Astrocyte of the hippocampus (primary cell): ENCODE measurements at places on chromosomes 7 and 10.

DNA sequence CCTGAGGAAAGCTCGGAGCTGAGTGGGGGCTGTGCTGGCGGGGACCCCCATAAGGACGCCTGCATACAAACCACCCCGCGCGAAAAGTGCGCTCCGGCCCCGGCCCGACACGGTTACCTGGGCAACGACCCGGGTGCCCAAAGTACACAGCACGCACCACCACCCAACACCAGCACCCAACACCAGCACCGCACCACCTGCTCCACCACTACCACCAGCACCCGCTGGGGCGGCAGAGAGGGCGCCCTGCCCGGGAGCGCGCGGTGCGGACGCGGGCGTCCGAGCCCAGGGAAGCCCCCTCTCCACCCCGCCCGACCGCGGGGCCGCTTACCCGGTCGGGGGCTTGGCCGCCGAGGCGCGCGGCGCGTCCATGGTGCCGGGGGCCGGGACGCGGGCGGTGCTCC, 345 bp downstream of the COBL start:
- DNase-seq, result peak; percentile 47

DNA sequence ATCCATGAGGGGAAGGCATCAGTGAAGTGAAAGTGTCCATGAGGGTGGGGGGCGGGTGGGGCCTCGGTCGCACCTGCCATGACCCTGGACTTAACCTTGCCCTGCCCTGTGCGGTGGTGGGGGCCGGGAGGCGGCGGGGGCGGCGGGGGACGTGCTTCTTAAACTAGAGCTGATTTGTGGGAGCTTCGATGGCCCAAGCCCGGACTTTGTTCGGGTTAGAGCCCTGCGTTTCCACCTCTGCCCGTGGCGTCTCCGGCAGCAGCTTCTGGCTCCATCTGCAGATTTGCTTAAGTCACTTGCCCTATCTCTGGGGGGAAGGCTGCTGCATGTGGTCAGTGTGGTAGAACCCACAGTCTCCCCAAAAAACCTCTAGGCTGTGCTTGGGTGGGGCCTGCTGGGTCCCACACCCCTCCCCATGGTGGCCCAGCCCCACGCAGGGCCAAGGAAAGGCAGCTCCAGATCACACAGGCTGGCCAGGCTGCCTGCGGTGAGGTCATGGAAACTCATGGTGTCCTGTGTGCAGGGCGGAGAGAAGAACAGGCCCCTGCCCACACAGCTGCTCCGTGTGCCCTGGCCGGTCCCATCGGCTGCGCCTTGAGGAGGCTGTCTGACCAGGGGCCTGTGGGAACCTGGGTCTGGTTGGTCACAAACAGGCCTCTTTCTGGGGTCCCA, 93.2 kb downstream of the INPP5A start:
- no peak for DNase-seq

GRCh38 chr10:101073631-101074030, 11.8 kb downstream of the KAZALD1 start:
- DNase-seq, result no peak

GRCh38 chr7:32051128-32051527, 19.1 kb downstream of the PDE1C start:
- DNase-seq, result no peak

GRCh38 chr10:6446711-6447110, 133.4 kb downstream of the PRKCQ start:
- no peak for DNase-seq

DNA sequence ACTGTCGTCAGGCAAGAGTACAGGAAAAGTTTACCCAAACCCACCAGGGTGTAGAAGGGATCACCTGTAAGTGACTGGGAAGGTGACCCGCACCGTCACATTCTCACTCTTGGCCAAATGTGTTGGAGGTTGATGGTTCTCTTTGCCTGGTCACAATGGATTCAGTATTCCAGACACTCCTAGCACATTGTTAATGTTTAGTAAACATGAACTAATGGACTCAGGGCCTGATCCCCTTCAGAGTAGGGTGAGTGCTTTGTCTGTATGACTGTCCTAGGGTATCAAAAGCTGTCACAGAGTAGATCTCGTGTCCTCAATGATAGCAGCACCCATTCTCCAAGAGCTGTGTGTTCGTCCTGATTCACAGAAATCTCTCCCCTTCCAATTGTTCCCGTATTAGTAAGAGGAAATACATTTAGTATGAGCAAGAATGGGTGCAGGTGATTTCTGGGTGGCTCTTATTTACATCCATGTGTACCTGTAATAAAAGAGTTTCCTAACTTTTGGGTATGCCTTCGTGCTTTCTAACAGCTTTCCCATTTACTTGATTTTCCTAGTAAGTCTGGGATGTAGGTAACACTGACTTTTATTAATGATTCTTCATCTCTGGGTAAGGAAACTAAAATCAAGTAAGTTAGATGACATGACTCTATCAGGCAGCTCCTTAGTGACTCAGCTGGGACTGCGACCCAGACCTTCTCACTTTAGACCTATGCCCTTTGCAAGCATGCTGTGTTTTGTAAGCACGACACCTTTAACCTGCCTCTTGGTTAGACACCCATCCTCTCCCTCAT, 4.7 kb downstream of the EEPD1 start:
- DNase-seq, result no peak

- DNase-seq, result no peak
Measured at GRCh38 chr10:73225518-73225917, 21.5 kb downstream of the DNAJC9 start.

- no peak for DNase-seq
Measured at GRCh38 chr7:24769014-24769830, 12.0 kb upstream of the GSDME start.

DNA sequence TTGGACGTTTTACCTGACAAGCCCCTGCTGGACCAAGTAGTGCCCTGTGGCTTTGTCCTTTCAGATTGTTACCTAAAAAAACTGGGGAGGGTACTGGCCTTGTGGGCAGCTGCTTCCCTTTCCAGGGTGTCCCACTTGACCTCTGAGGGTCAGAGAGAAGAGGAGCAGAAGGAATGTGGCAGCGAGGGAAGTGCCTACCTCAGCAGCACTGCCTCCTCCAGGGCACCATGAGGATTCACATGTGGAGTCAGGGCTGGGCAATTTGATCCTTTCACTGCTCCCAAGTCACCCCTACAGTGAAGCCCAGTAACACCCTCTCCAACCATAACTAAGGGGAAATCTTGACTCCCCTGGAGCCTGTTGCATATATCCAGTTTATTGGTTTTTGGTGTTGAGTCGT, 64.6 kb downstream of the ITGB1 start:
- no peak for DNase-seq

DNA sequence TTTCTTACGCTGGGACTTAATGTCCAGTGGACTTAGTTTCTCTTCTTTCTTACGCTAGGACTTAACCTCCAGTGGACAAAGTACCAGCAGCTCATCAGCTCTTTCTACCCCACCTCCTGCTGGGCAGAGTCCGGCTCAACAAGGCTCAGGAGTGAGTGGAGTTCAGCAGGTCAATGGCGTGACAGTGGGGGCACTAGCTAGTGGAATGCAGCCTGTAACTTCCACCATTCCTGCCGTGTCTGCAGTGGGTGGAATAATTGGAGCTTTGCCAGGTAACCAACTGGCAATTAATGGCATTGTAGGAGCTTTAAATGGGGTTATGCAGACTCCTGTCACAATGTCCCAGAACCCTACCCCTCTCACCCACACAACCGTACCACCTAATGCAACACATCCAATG, 199.7 kb downstream of the MLLT10 start:
- DNase-seq, result peak; percentile 70

GRCh38 chr10:79052291-79053080, 16.3 kb upstream of the ZMIZ1 start:
- DNase-seq, result peak; percentile 81

GRCh38 chr7:36599645-36600313, 124.5 kb downstream of the AOAH start:
- DNase-seq, result no peak

GRCh38 chr7:126657599-126658358, 595.0 kb downstream of the GRM8 start:
- DNase-seq, result no peak

DNA sequence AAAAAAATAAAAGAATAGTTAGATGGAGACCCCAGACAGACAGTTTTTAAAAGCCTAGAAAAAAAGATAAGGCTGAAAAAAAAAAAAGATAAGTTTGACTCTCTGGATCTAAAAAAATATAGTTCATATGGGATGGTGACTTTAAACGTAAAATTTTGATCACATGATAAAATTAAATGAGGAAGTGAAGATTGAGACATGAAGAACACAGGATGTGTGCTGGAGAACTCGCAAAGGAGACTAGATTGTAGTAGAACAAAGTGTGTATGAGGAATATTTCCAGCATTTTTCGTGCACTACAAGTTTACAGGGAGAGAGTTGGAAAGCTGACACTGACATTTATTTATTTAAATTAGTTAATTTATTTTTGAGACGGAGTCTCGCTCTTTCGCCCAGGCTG, 286.4 kb downstream of the PRPF18 start:
- DNase-seq, result no peak

DNA sequence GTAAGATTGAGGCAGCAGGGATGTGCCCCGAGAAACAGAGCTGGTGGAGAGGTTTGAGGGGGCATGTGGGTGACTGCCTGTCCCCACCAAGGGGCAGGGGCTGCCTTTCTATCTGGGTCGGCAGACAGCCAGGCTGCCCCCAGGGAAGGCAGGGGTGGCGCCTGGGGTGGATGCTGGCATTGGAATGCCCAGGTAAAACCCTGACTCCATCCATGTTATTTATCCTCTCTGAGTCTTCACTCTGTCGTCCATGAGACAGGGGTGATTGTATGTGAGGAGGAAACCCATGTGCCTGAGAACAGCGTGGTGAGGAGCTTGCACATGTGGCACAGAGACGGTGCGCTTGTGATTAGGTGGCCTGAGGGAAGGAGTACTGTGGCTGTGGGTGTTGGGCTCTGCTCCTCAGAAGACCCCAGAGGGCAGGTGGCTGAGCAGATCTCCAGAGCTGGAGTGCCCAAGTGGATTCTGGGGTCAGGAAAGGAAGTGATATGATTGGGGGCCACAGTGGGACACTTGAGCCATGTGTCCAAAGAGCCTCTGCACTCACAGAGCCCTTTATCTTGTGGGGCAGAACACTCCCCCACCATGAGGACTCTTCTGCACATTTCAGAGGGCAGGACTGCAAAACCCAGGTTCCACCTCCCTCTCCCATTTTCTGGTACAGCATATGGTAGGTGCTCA, 100.4 kb upstream of the RET start:
- no peak for DNase-seq

DNA sequence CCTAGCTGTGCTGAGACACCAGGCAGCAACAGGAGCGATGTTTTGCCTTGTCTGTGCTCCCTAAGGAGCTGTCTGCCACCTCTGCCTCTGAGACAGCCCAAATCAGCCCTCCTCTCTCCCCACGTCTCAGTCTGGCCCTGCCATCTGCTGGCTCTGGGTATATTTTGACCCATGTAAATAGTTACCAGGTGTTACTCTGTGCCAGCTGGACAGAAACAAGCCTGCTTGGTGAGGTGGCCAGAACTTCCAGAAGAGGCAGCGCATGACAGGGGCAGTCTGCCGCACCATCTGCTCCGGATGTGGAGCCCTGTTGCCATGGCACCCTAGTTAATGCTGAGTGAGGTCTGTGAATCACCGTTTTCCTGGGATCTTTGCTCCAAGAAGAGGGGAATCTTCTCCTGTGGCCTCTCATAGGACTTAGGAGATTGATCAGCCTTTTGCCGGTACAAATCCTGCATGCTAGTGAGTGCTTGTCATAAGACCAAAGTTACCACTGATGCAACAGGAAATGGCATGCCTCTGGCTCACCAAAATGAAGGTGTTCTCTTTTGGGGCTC, 31.8 kb downstream of the GSTO2 start:
- DNase-seq, result peak; percentile 92

DNA sequence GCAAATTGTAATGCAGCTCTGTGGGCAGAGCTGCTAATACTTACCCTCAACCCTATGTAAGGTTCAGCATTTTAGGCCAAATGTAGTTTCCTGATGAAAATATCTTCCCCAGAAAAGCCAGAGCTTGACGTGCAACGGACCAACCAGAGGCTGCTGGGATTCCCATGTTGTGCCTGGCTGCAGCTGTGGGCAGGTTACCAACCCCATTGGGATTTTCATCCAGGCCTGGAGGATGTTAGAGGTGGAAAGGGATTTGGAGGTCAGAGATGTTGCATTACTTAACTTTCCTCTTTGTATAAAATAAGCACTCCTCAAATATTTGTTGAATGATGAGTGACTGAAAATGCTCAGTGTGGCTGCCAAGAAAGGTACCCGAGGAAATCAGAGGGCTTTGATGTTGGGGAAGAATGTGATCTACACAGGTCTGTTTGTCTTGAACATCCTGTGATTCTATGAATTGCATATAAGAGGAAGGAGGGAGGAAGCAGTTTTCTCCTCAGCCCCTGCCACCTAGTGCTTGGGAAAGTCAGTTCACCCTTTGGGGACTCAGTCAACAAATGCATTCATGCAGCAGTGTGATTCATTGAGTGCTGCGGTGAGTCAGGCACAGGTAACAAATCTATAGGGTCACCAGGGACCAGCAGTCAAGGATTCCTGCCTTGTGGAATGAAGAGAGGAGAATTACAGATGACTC, 487.2 kb downstream of the RPS24 start:
- DNase-seq, result peak; percentile 77

DNA sequence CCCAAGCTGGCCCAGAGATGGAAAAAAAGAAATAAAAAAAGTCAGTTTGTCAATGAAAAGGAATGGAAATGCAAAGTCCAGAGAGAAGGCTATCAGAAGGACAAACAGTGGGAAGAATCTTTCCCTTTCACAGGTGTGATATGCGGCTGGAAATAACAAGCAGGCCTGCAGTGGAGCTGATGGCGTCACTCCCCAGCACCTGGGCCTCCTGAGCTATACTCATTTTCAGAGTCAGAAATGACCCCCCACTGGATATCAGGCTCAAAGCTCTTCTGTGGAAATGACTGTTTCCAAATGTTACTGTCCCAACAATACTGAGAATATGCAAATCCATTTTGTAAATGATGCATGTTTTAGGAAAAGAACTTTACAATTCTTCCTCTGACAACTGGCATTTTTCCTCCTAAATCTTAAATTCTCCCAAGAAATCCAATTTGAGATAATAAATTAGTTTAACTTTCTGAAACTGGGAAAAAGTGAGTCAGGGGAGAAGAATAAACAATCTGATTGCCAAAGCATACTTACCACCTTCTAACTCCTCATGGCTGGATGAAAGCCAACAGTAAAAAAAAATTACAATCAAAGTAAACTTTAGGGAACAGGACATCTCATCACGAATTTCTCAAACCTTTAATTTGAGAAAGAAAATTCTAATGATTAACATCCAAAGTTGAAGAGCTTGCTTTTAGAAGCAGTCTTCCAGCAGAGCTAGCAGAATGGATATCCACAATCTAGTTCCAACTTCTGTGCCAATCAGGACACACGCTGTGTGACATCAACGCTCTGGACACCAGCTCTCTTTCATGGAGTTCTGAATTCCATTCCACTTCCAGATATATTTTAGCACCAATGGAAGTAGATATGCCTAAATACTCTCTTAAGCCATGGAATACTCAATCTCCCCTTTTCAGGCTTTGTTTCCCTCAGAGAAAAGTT, 5.3 kb upstream of the CUZD1 start:
- DNase-seq, result peak; percentile 77

DNA sequence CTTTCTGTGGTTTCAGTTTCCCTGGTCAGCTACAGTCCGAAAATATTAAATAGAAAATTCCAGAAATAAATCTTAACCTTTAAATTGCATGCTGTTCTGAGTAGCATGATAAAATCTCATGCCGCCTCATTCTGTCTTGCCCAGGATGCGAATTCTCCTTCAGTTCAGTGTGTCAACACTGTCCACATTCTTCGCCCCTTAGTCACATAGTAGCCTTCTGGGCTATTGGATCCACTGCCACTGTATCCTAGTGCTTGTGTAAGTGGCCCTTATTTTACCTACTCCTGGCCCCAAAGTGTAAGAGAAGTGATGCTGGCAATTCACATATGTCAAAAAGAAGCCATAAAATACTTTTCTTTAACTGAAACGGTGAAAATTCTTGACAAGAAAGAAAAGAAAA, 129.6 kb downstream of the ZWINT start:
- DNase-seq, result no peak
